ENCODE measurements at places on chromosomes 6 and 20. TPM values are rescaled to one million over a fixed set of nuclear protein-coding genes. Genes with fewer than 3 reads are reported as not detected.

Gene OOEP
- total RNA-seq: not detected

Gene SNRNP48
- total RNA-seq: 9.7 TPM

Gene NMBR
- not detected for total RNA-seq

Gene ZBTB46
- 6.0 TPM for total RNA-seq

Gene OR2H2
- not detected for total RNA-seq

GRCh38 chr6:137944793-137945498 lies 77.9 kb downstream of the TNFAIP3 start:
- no peak for DNase-seq

DNA sequence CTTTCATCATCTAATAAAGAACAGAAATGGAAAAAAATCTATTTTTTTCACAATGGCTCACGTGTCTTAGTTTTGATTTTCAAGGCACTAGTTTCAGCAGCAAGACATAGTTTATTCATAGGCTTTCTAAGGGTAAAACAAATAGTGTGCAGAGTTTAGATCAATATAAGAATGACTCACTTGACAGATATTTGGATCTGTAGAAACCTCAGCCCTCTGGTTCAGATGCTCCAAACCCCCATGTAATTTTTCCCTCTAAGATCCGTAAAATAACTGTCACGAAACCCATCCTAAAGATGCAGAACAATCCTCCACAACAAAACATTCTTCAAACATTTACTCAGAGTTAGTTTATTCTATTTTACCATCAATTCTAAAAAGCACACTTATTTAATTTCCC lies 43.4 kb downstream of the IYD start:
- no peak for DNase-seq

DNA sequence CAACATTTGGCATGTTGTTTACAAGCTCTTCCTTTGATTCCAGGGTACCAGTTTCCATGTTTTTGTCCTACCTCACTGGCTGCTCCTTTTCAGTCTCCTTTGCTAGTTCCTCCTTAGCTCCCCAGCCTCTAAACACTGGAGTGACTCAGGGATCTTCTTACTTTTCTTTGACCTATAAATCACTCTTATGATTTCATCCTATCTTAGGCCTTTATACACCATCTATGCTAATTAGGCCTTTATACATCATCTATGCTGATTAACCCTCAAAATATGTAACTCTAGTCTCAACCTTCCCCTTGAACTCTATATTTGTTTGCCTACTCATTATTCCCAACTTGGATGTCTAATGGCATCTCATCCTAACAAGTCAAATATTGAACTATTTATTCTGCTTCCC lies 9.5 kb downstream of the TMEM30A start:
- no peak for DNase-seq

DNA sequence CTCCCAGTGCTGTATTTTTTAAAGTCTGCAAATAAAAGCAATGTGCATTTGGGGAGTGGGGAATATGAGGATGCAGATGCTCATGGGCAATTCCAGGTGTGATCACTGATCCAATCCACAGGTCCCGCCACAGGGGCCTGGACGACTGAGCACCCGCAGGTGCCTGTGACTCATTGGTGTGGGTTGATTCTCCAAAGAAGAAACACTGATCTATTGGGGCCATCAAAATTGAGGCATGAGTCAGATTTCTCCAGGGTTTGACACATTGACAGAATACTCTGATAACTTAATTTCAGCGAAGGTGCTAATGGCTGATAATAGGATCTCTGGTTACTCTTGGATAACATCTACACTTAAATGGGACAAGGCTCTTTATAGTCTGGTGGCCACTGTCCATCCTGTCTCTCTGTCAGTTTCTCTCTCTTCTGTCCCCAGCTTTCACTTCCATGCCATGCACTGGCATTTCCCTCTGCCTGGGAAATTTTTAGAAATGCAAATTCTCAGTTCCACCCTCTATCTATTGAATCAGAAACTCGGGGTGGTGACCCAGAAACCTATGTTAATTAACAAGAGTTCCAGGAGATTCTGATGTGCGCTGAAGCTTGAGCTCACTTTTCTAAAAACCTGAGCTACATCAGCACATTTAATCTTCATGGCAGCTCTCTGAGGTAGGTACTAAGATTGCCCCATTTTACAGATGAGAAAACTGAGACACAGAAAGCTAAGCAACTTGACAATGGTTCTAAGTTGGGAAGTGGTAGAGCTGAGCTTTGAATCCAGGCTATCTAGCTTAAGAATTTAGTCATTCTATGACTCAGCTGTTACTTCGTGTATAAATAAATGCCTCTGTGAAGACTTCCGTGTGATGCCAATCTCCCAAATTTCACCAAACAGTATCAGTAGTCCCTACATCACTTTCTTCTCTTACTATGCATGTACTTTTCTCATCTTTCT lies 10.2 kb upstream of the RCAN2 start:
- no peak for DNase-seq

GRCh38 chr6:22041797-22042480 lies 254.9 kb downstream of the PRL start:
- DNase-seq: no peak

DNA sequence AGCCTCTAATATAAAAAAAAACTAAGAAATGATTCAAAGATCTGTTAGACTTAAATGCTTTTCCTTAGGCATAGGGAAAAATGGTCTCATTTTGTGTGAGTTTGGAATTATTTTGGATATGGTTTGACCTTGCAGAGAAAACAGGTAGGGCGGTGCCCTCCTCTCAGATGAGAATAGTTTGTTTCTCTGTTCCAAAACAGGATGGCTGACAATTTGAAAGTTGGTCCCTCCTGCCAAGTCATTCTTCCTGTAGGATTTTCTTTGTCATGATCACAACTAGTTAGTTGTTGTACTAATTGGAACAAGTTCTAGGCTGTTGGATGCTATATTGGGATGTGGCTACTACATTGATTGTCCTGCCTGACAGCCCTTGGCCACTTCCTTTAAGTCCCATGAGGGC lies 108.6 kb downstream of the BCKDHB start:
- DNase-seq: no peak
